Tongue (tissue), 3 donors: ENCODE measurements at places on chromosomes 7 and 10. TPM values are rescaled to one million over a fixed set of nuclear protein-coding genes. Genes with fewer than 3 reads are reported as not detected.

DNA sequence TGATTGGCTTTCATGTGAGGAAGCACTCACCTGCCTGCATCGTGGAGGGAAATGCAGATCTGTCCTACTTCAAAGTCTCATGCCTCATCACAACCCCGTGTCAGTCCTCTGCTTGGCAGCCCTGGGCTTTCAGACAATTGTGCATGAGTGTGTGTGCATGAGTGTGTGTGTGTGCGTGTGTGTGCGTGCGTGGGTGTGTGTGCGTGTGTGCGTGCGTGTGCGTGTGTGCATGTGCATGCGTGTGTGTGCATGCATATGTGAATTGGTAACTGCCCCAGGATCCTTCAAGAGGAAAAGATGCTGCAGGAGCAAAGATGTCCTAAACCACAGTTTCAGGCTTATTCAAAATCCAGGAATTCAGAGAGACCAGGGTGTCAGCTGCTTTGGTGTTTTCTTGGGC, 71.3 kb downstream of the LANCL2 start:
- DNase-seq: no peak

- DNase-seq: peak; percentile 17
These were observed 72.8 kb downstream of the CTTNBP2 start for GRCh38 chr7:117800406-117800805.

- peak; percentile 18 for DNase-seq
These were observed 63.9 kb upstream of the CHST15 start for GRCh38 chr10:124157271-124157681.

GRCh38 chr7:3980300-3980643, 679.2 kb downstream of the SDK1 start:
- no peak for DNase-seq

DNA sequence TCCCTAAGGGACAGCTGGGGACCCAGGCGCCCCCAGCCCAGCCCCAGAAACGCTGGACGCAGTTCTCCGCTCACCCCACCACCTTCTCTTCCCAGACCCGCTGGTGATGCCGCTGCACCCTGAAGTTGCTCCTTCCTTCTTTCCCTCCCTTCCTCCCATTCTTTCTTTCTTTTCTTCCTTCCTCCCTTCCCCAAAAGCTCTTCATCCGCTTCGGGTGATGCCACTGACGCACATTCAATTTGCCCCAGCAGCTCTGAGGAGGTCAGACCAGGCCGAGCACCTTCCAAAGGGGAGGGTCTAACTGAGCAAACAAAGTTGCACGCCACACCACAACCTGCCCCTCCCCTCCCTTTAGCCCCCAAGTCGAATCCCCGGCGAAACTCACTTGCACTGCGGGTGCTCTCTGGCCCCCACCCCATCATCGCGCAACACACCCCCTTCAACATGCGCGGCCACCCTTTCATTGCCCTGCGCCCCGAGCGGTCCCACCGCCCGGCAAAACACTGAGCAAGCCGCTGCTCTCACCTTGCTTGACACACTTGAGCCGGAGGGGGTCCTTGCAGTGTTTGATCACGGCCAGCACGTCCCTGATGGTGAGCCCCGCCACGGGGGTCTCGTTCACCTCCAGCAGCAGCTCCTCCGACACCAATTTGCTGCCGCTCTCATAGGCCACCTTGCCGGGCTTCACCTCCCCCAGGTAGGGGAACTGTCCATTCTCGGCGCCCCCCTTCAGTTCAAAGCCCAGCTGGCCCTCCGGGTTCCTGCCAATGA, 787 bp downstream of the MAGI2 start:
- peak; percentile 38 for DNase-seq

The TRIM50 gene
- 0.31 TPM for total RNA-seq

GRCh38 chr7:137962875-137963507, 38.9 kb downstream of the CREB3L2 start:
- no peak for DNase-seq

- no peak for DNase-seq
These were observed 32.5 kb downstream of the ARHGAP22 start for GRCh38 chr10:48572414-48572813.
